ENCODE measurements at places on chromosomes 2 and 18.

- DNase-seq, result no peak
Observed at GRCh38 chr18:23949863-23950262, 64.7 kb upstream of the TTC39C start.

GRCh38 chr2:163182764-163183354 is 344.3 kb upstream of the KCNH7 start:
- no peak for DNase-seq

DNA sequence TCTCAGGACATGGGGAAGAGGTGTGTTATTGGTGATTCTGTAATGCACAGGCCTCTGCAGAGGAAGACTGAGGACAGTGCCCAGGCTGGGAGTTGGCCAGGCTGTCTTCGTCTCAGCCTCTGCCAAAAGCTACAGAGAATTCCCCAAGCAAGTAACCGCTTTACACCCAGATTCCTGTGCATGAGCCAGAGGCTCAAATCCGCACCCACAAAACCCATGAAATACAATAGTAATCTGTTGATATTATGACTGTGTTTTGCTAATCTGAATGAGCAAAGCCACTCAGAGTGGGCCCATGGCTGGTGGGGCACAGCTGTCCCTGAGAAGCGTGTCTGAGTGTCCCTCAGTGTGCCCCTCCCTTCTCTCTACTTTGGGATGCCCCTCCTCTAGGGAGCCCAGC is 149.5 kb upstream of the PXDN start:
- no peak for DNase-seq

DNA sequence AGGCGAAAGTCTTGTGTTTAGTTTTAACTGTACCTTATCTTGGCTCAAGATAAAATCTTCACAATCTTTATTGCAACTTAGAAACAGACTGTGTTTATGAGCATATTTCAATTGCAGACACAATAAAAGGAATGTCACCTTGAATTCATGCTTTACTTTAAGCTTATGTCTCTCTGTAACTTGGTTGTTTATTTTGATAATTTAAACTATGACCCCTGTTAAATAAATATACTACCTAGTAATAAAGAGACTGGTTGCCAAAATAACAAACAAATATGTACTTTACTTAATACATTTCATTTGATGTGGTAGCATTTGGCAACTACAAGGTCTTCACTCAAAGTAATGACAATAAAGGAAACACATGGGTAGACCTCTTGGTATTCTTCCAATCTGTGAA is 202.6 kb downstream of the KCNJ3 start:
- DNase-seq, result no peak

- no peak for DNase-seq
Observed at GRCh38 chr2:26974352-26974751, 3.9 kb downstream of the MAPRE3 start.

- DNase-seq, result no peak
Observed at GRCh38 chr2:159160412-159160811, 126.1 kb downstream of the WDSUB1 start.

- no peak for DNase-seq
Observed at GRCh38 chr2:22753476-22753875, 631.5 kb upstream of the KLHL29 start.

DNA sequence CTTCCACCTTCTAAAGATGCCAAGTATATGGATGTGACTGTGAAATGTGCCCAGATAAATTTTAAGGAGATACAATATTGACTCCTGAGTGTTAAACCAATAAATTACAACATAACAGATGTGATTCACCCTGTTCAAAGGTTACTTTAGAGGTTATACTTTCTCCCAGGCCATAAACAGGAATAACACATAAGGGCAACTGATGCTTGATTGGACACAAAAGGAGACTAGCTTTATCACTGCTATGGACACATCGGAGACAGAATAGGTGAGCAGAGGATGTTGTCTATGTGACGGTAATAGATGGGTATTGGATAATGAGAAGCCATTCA is 31.9 kb upstream of the SLC25A52 start:
- DNase-seq, result no peak

DNA sequence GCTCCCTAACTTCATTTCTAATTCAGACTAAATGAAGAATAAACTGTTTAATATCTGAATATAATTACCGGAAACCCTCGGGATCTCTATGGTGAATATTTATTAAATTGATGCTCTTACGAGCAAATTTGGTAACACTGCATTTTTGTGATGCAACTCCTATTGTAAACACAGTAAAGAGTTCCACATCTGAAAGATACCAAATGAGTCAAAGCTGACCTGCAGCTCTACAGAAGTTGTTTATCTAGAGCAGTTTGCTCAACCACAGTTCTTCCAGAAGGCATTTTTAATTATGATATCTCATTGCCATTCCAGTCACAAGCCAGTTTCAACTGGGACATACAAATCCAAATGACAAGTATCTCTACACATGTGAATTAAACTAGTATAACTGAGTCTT is 129.7 kb downstream of the PKP4 start:
- no peak for DNase-seq

GRCh38 chr2:42067521-42067920 is 19.7 kb downstream of the PKDCC start:
- DNase-seq, result no peak

GRCh38 chr2:112606547-112606946 is 22.1 kb downstream of the CHCHD5 start:
- no peak for DNase-seq

DNA sequence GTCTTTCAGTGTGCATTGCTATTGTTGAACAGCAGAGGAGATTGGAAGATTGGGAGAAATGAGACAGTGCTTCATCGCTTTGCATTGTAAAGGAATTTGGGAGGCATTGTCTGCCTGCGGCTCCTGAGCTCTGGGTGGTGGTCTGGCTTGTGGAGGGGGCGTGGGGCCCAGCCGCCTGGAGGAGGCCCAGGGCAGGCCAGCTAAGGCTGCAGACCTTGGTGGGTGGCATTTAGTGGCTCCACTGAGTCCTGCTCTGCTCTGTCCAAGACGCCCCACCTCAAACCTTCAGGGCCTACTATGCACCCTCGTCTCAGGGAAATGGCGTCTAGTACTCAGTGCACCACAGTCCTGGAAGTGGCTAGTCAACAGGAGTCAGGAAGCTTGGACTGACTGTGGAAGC is 5.7 kb upstream of the HS1BP3 start:
- no peak for DNase-seq

GRCh38 chr2:205034034-205034433 is 488.8 kb downstream of the PARD3B start:
- DNase-seq, result no peak

DNA sequence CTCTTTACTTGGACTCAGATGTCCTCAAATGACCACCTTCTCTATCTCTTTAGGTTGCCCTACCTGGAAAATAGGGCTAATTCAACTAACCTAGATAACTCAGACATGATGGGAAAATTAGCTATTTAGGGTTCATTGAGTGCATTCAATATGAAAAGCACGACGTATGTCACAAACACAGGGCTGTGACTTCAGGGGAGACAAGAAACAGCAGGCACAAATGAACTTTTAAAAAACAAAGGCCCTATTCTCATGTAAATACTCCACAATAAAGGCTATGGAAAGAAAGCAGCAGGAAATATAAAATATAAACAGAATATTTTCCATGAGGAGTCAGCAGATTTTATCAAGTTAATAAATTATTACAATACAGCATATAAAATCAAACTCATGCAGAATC is 97.8 kb downstream of the SS18 start:
- no peak for DNase-seq

DNA sequence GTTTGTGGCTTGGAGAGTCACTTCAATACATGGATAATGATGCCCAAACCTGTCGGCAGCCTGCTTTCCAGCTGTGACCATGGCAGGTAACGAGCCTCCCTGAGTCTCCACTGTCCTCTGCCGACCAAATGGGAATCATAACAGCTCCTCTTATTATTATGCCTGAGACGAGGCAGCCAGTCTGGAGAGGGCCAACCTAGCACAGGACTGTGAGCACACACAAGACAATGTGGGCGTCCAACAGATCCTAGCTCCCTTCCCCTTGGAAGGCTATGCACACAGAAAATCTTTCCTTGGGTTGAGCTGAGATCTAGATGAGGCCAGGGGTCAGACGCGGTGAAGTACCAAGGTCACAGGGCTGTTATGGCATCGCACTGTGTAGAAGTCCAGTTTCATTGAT is 890 bp upstream of the SLC4A3 start:
- no peak for DNase-seq

DNA sequence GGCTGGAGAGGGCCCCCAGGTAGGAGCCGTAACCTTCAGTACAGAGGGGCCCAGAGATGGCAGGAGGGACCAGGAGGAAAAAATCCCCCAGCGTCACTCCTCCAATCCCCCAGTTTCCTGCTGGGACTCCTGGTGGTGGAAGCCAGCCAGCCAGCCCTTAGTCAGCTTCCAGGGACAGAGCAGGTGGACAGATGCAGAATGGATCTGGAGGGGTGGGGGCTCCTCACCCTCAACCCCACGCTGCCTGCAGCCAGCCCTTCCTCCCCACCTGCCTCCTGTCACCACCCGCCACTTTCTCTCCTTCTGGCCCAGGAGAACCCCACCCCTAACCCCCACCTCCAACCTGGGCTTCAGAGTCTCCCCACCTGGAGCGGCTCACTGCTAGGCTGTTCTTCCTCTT is 21.1 kb downstream of the EMX1 start:
- no peak for DNase-seq

DNA sequence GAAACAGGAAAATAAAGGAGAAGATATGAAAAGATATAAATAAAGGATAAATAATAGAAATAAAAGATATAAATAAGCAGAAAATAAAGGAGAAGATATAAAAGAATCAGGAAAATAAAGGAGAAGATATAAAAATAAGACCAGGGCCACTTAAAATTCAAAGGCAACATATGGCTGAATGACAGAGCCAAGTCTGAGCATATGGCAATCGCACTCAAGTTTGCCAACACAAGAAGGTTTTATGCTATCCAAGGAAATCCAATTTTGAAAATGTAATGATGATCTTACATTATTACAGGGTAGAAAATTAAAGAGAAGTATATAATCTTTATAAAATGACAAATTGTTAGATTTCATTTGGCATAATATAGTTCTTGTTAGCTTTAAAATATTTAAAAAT is 33.6 kb downstream of the USP40 start:
- no peak for DNase-seq

GRCh38 chr2:227568852-227569169 is 29.9 kb upstream of the SCYGR2 start:
- no peak for DNase-seq

- DNase-seq, result no peak
Observed at GRCh38 chr2:220057916-220058315, 430.5 kb downstream of the SLC4A3 start.

DNA sequence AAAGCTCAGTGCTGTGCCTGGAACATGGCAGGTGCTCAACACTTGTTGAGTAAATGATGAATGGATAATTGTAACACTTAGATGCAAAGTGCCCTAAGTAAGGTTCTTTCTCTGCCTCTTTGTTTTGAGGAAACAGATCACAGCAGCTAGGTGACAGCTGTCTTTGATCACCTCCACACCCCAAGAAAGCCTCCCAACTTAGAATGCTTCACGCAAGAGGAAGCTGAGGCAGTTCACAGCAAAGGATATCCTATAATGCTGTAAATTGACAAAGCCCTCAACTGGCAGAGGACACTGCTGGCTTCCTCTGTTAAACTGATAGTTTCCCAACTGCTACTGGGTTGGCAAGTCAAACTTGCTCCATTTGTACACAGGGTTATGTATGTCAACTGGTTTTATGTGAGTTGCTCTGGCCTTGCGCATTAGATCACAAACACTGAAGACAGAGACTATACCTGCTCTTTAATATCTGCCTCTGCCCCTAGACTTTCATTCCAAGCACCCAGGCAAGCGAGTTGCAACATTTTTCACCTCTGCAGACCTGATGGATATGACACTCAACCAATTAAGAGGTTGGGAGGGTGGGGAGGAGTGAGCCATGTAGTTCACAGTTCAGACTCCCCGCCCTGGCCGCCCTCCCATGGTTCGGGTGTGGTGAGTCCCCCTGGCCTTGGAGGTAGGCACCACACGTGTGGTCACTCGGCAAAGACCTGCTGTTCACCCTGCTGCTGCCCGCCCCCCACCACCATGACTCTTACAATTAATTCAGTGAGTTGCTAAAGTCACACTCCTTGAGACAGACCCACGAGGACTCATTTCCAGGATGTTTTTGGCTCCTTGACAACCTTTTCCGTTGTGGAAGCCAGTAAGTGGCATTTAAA is 4.8 kb upstream of the MALL start:
- DNase-seq, result no peak

- DNase-seq, result no peak
Observed at GRCh38 chr2:171406044-171406443, 27.7 kb downstream of the METTL8 start.

DNA sequence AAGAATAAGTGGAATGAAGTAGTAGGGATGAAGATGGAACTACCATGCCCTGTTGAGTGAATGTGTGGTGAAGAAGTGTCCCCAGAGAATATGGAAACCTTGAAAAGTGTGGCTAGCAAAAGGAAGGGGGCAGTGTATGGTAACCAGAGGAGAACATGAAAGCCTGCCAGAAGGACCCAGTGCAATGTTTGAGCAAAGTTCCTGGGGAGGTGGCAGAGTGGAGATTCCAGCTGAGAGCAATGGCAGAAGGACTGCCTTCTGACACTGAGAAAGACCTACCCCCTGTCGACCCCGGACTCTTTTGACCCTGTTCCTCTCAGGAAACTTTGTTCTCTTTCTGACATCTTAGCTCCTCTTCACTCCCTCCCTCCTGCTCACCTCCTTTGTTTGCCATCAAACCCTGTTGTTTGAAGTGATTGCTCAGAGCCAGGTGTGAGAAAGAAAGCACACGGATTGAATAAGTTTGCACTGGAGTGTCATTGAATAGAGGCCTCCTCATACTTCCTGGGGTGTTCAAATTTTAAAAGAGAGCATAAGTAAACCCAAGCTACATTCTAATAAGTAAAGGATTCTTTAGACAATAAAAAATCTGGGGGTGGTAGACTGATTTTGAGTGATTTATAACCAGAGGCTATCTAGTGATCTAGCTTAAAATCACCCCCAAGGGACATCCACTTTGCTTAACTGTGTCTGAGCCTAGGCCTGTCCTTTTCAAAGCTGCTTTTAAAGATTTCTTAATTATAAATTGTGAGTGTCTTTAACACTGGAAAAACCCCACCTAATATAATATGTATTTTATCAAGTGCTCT is 57.1 kb downstream of the TRIB2 start:
- no peak for DNase-seq

- DNase-seq, result no peak
Observed at GRCh38 chr2:53785366-53785765, 1.4 kb downstream of the ASB3 start.

DNA sequence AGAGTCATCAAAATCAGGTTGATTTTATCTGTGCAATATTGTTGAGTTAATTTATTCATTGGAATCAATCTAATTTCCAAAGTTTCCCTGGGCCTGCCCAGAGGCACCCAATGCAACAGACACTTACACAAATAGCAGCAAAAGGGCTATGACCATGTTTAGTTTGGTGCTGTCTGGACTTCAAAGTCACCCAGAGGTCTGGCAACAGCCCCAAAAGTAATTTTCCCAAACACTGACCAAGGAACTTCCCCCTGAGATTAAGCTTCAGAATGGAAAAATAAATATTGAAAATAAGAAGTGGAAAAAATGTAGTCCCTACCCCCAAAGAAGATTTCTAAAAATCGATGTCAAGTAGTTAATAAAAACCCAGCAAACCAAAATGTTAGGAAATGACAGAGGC is 70.9 kb upstream of the RNF152 start:
- DNase-seq, result no peak

GRCh38 chr2:232345251-232345650 is 33.3 kb upstream of the ALPP start:
- DNase-seq, result no peak

- DNase-seq, result no peak
Observed at GRCh38 chr2:130827502-130828251, 9.0 kb upstream of the ARHGEF4 start.

- no peak for DNase-seq
Observed at GRCh38 chr2:20649576-20649975, 1.3 kb downstream of the HS1BP3 start.

GRCh38 chr2:2613279-2614199 is 282.5 kb upstream of the MYT1L start:
- DNase-seq, result peak; percentile 94
